Small intestine (tissue), 16 donors: ENCODE measurements at places on chromosomes 1 and 21. TPM values are rescaled to one million over a fixed set of nuclear protein-coding genes. Genes with fewer than 3 reads are reported as not detected.

The ISG20L2 gene
- 13.2 TPM for polyA plus RNA-seq

The PROX1 gene
- 3.6 TPM for polyA plus RNA-seq

The CGN gene
- 221 TPM for polyA plus RNA-seq

The GPR37L1 gene
- 0.10 TPM for polyA plus RNA-seq

The ADAM30 gene
- not detected for polyA plus RNA-seq

The EFNA1 gene
- polyA plus RNA-seq: 166 TPM

The B3GALT5 gene
- 11.6 TPM for polyA plus RNA-seq
